ENCODE measurements at places on chromosomes 12 and 14. TPM values are rescaled to one million over a fixed set of nuclear protein-coding genes. Genes with fewer than 3 reads are reported as not detected.

GRCh38 chr14:98731701-98732100 lies 540.3 kb downstream of the BCL11B start:
- no peak for DNase-seq

GRCh38 chr14:106665814-106666213 lies 1139.4 kb downstream of the TMEM121 start:
- DNase-seq: no peak

- no peak for DNase-seq
Observed at GRCh38 chr14:64763085-64763782, 59.0 kb downstream of the PLEKHG3 start.

DNA sequence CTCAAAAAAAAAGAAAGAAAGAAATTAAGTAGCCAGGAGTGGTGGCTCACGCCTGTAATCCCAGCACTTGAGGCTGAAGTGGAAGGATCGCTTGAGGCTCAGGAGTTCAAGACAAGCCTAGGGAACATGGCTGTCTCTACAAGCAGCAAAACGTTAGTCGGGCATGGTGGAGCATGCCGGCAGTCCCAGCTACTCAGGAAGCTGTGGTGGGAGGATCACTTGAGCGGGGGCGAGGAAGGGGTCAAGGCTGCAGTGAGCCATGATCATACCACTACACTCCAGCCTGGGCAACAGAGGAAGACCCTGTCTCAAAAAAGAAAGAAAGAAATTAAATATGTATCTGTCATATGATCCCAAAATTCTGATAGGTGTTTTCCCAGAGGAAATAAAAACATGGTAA lies 5.3 kb downstream of the RAD52 start:
- DNase-seq: no peak

DNA sequence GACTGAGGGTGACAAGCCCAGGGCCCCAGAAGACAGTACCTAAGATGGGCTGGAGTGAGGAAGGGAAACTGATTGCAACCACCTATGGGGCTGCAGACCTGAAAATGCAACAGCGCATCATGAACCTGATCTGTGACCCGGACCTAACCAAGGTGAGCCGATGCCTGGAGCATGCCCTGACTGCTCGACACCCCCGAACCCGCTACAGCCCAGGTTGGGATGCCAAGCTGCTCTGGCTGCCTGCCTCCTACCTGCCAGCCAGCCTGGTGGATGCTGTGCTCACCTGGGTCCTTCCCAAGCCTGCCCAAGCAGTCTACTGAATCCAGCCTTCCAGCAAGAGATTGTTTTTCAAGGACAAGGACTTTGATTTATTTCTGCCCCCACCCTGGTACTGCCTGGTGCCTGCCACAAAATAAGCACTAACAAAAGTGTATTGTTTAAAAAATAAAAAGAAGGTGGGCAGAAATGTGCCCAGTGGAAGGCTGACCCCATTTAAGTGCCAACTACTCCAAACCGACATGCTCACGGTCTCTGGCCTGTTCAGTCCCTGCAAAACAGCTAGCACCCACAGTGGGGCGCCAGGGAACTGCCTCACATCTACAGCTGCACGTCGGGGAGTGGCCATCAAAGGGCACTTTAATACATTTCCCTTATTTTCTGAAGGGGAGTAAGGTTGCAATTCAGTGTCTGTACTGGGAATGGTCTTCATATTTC lies 4.2 kb downstream of the RDH5 start:
- DNase-seq: no peak

GRCh38 chr14:50059763-50060616 lies 56.4 kb downstream of the VCPKMT start:
- DNase-seq: no peak

DNA sequence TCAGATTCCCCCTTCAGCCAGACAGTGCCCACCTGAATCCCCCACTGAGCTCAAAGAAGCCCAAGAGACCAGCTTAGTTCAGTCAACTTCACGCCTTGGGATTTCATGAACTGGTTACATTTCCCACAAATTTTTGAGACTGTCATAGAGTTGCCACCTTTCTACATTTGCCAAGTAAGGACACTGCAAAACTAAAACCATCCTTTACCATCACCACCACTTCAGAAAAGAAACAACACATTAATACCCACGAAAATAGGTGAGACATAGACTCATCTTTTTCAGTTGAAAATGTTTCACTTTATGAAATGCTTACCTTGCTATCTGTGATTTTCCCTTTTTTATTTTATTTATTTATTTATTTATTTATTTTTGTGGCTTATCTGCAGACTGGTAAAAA lies 16.1 kb downstream of the CMKLR1 start:
- no peak for DNase-seq

PLBD1 gene
- total RNA-seq: 2.5 TPM

- DNase-seq: no peak
Observed at GRCh38 chr12:65609359-65609771, 214.9 kb upstream of the HMGA2 start.

Data from left lobe of liver (tissue), 2 donors.